Psoas muscle (tissue), 8 donors: ENCODE measurements at places on chromosomes 6 and 20. TPM values are rescaled to one million over a fixed set of nuclear protein-coding genes. Genes with fewer than 3 reads are reported as not detected.

Gene PLN
- 72.7 TPM for polyA plus RNA-seq

Gene TGM3
- 0.07 TPM for polyA plus RNA-seq

Gene THBS2
- polyA plus RNA-seq = 1.3 TPM

Gene BCAS4
- 0.28 TPM for polyA plus RNA-seq

Gene GLP1R
- polyA plus RNA-seq = not detected

Gene PHACTR2
- polyA plus RNA-seq = 6.5 TPM

GRCh38 chr6:132964101-132964867, 149.9 kb downstream of the RPS12 start:
- DNase-seq = no peak

GRCh38 chr6:138349891-138350290, 27.8 kb upstream of the SMIM28 start:
- DNase-seq = no peak

- DNase-seq = no peak
Measured at GRCh38 chr20:675033-675452, 559 bp downstream of the SCRT2 start.
